GM13977 (cell line): ENCODE measurements at places on chromosomes 7 and 10.

DNA sequence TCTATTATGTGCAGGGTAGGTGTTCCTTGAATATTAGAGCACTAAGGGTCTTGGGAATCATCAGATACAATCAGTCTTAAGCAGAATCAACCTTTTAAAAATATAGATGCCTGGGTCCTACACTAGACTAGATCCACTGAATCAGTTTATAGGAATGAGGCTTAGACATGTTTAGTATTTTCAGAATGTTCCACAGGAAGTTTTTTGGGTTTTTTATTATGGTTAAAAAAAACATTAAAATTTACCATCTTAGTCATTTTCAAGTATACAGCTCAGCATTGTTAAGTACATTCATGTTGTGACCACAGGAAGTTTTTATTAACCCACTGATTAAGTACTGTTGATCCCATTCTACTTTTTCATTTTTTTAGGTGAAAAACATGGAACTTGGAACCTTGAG, 135.7 kb downstream of the LCOR start:
- no peak for DNase-seq

- DNase-seq: no peak
Observed at GRCh38 chr10:118927321-118927720, 102.2 kb upstream of the NANOS1 start.

GRCh38 chr10:68153473-68154210, 44.4 kb downstream of the MYPN start:
- no peak for DNase-seq

DNA sequence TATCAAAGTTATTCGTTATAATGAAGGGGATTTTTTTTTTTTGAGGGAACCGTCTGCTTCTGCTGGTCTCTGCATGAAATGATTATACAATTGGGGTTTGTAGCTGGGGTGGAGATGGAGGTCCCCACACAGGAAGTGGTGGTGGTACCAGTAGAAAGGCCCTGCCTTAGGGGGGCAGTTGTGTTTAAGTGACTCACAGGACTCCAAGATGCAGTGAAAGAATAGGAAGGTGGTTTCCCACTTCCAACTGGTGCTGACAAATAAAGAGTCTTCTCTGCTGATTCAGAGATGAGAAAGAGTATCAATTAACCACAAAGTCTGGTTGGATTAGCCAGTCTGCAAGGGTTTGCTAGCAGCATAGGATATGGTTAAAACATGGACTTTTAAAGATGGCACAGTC, 376.0 kb downstream of the SORCS3 start:
- DNase-seq: no peak

DNA sequence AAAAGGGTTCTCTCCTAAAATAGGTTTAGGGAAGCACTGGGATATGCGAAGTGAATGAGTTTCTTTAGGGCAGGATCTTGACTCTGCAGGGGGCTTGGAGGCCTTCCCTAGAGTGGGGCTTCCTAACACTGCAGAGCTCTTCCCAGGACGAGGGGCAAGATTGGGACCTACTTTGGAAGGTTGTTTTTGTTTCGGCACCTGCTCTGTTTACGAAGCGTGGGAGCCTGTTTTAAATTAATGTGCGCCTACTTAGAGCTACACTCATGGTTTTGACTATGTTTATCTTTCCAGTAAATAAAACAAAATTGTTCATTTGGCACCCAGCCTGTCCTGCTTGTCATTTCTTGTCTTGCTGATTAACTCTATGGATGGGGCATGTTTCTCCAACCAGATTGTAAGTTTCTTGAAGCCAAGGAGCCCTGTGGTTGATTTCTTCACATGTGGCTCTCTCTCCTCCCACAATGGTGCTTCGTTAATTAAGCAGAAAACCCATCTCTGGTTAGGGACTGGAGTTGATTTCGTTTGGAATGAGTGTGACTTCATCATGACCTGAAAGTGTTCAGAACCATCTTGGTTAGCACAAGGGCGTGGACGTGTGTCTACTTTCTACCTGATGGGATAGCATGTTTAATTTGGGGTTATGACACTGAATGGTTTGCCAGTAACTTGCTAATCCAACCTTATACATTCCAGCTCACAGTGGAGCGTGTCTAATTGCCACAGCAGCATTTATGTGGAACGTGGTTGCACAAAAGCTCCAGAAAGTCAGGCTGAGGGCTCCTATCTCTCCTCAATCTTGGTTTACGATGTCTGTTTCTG, 98.1 kb downstream of the TCF7L2 start:
- DNase-seq: no peak

GRCh38 chr10:123555616-123556015, 110.5 kb upstream of the GPR26 start:
- DNase-seq: no peak

DNA sequence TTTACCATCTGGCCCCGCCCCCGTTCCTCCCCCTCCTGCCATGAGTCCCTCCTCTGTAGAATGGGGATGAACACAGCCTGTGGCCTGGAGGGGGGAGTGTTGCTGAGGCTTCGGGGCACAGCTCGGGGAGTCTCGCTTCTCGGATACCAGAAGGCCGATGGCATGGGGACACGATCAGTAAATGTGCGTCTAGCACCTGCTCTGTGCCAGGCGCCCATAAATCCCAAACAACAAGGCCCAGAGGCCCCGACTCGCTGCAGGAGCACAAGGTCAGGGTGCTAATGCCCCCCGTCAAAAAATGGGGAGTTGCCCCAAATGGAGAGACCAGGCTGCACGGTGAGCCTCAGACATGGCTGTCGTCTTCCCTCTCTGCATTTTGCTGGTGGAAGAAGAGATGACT, 40.7 kb downstream of the JAKMIP3 start:
- DNase-seq: no peak

DNA sequence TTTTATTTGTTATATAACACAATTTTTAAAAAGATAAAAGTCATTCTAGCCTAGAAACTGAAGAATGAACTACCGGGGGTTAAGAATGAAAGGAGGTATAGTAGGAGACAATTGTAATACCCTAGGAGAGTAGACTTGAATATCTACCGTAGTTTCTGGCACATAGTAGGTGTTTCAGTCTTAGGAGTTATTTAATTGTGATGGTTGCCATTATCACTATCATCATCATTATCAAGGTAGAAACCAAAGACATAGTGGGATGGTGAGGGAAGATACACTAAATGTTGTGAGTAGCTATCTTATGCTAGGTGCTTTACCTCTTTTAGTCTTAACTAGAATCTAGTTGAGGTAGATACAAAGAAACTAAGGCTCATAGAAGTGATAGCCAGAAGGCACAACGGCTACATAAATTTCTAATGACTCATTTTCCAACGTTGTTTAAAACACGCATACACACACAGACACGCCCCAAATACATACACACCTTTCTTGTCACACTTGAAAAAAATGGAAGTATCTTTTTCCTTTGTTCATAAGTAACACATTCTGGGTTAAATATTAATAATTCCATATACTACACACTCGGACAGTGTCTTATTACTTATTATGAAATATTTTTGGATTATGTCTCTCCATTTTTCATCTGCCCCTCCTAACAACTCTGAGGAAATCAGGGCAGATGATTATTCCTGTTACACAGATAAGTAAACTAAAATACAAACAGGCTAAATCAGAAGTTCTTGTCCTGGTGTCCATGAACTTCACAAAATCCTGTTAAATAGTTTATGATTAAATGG, 2.0 kb upstream of the ANLN start:
- DNase-seq: no peak

- peak; percentile 67 for DNase-seq
Observed at GRCh38 chr10:26556748-26557640, 118.9 kb downstream of the APBB1IP start.

DNA sequence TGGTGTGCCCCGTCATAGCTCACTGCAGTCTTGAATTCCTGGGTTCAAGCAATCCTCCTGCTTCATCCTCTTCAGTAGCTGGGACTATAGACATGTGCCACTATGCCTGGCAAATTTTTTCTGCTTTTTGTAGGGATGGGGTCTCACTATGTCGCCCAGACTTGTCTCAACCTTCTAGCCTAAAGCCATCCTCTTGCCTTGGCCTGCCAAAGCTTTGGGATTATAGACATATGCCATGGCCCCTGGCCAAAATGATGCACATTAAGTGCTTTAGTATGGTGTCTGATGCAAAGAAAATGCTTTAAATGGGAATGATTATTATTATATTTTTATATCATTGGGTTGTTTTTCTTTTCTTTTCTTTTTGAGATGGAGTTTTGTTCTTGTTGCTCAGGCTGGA, 33.2 kb upstream of the VCL start:
- no peak for DNase-seq

DNA sequence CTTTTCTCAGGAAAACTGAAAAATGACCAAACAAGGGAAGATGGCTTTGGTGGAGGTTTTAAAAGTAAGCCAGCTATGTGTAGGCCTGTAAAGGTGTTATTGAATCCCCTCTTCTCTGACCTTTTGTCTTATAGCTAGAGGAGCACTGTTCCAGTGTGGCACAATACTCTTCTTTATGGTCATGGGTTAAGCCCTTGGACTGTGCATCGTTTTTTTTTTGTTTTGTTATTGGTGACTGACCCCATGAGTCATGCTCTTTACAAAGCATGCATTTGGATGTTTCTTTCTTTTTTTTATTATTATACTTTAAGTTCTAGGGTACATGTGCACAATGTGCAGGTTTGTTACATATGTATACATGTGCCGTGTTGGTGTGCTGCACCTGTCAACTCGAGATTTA, 19.6 kb upstream of the FAM25A start:
- DNase-seq: no peak

DNA sequence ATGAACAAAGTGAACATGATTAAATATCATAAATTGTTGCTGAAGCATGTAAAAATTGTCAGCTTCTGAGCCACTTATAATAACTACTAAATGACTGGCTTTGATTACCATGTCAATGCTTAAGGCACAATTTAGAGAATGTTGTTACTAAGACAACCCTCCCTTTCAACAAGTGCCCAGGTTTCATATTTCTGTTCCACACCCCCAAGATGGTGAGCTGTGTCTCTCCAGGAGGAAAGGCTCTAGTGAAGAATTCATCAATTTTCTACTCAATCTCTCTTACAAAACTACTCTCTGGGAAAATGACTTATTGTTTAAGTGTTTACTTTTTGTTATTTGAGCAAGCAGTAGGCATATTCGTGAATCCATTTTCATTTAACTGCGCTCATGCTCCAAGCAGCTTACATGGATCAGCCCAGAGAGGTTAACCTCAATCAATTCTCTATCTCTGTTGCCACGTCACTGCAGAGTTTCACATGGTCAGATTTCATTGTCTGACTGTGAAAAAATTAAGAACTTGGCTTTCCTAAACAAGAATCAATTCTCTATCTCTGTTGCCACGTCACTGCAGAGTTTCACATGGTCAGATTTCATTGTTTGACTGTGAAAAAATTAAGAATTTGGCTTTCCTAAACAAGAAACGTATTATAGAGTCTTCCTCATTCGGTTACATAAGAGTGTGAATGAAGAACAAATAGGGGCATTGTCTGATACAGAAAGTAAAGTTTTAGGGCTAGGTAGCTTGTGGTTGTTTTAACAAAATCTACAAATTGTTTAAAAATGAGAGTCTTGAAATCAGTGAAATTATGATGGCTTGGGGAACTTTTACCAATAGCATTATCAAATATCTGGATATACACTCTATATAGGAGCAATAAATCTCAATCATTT, 49.7 kb downstream of the CCDC71L start:
- no peak for DNase-seq

- no peak for DNase-seq
Observed at GRCh38 chr10:129546106-129546505, 79.1 kb downstream of the MGMT start.

GRCh38 chr7:54811846-54812254, 52.8 kb upstream of the SEC61G start:
- no peak for DNase-seq
